ENCODE measurements at places on chromosomes 12 and 14.

GRCh38 chr14:99603471-99604277, at the start of gene CCDC85C:
Gene CCDC85C (minus strand): TSS chr14:99604207. CDS start chr14:99603959, 248 bp downstream.
- DNase-seq: peak; percentile 64

DNA sequence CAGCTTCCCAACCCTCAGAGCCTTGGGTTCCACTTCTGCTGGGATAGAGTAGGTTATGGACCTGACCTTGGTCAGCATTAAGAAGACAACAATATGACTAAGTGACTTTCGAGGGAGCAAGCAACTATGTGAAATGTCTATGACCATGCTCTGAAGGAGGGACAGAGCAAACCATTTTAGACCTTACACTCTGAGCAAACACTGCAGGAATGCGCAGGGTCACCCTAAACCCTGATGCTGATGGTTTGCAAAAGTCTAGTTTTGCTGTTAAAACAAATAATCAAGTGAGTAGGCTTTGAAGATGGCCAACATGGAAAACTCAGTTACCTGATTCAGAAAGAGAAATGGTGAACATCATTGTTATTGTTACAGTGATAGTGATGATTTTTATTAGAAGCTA, 8.7 kb downstream of the ZCCHC8 start:
- DNase-seq: no peak

DNA sequence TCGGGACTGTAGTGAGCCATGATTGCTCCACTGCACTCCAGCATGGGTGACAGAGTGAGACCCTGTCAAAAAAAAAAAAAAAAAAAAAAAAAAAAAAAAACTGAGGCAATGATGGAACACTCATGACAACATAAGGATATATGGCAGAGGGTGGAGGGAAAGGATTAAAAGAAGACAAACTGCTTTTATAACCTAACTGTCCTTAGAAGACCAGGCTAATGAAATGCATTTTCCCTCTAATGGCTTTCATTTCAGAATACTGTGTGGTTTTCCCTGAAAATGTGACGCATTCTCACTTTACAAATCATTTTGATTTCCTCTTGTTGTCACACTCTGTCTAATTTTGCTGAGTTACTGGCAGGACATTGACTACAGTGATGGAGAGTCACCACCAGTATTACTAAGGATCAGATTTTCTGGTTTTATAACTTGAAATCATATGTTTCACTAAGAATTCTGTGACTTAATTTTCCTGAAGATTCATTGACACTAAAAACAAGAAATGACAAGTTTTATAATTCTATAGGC, 137.6 kb upstream of the SSTR1 start:
- DNase-seq: no peak

- no peak for DNase-seq
Measured at GRCh38 chr12:12626471-12626870, 14.8 kb downstream of the CREBL2 start.

DNA sequence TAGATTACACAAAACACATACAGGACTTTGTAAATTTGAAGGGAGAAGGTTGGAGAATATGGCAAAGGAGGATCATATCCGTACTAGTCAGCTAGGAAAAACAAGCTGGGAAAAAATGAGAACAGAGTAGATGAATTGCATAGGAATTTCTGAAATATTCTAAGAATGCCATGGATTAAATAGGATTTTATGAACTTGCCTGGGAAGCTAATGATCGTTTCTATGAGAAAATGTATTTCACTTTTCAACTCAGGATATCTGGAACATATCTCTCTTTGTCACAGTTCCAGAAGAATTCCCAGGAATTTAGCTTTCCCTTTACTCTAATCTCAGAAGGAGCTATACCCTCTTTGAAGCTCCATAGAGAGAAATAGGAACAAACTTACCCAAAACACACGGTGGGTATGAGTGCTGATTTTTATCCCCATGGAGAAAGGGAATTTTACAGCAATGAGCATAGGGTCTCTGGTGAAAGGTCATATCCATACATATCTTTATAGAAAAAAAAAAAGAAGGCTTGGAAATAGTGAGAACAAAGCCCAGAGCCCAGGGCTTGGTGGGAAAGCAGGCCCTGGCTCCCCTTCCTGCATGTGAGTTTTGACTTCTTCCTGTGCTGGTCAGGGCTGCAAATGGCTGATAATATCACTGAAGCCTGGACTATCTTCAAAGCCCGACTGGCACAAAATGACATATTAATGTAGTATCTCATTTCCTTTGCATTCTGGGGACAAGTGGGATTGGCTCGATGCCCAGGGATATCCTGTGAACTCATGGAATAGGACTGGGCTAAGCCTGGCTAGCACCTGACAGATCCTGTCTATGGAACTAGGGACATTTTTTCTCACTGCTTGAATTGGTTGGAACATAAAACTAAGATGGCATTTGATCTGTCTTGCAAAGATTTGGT, 136.3 kb downstream of the AEBP2 start:
- DNase-seq: peak; percentile 73

- DNase-seq: no peak
Measured at GRCh38 chr14:97164021-97164420, 366.8 kb downstream of the VRK1 start.

DNA sequence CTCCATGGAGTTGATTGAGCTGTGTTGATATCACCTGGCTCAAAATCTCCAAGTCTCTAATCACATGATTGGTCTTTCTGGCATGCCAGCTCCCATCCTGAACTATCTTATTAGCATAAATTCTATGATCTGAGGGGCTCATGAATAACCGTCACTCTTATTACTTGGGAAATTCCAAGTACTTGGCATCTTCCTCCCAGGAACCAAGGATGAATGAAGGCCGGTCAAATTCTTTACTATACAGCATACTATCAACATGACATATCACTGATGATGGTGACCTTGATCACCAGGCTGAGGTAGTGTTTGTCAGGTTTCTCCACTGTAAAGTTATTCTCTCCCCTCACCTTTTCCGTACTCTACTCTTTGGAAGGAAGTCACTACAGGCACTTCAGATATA, 16.4 kb upstream of the NUBPL start:
- DNase-seq: no peak

DNA sequence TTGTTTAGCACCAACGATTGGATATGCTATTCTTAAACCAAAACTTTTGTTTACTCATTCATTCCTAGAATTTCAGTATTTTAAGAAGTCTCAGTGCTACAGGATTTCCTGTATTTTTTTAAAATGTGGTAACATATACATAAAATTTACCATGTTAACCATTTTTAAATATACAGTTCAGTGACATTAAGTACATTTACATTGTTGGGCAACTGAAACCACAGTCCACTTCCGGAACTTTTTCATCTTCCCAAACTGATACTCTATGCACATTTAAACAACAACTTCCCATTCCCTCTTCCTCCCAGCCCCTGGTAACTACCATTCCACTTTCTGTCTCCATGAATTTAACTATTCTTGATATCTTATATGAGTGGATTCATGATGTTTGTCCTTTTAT, 30.3 kb downstream of the PDE3A start:
- DNase-seq: peak; percentile 55

DNA sequence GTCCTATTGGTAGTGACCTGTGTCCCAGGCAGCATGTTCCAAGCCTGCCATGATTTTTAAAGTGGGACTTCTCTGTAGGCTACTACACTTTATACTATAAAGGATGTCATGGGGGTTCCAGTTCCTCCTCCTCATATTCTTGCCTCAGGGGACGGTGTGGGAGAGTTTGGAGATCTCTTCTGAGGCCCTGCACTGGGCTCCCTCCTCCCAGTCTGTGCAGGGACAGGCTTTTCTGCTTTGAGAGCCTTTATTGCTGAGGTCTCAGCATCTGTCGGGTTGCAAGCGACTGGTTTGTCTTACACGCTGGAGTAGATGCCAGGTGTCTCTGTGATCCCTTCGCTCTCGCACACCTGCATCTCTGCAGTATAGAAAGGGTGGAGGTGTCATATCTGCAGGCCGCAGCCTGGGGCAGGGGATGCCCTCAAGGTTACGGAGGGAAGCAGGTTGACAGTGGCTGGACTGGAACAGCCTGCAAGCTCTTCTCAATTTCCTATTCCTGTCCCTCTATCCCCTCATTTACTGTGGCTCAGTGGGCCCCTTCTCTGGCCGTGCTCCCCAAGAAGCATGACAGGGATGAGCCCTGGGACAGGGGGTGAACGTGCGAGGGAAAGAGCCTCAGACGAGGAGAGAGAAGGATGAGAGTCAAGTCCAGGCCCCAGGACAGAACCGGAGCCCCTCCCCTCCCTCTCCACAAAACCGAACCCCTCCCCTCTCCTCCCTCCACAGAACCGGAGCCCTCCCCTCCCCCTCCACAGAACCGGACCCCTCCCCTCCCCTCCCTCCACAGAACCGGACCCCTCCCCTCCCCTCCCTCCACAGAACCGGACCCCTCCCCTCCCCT, 51.3 kb downstream of the SLC6A12 start:
- DNase-seq: no peak

DNA sequence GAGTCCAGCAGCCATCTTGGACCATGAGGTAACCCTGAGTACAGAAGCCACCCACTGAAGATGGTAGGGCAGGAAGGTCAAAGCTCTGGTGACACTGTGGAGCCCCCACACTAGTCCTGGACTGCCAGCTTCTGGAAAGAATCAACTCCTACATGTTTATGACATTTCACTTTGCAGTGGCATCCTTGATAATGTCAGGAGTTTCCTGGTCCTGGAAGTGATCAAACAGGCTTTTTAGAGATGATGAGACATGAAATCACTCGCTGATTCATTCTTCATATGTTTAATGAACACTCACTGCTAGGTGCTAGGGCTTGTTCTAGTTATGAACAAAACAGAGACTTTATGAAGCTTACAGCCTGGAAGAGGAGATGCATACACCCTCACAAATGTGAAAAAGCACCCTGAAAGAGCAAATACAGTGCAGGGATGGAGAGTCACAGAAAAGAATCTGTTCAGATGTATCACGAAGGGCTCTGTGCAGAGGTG, 15.8 kb upstream of the HNF1A start:
- no peak for DNase-seq

DNA sequence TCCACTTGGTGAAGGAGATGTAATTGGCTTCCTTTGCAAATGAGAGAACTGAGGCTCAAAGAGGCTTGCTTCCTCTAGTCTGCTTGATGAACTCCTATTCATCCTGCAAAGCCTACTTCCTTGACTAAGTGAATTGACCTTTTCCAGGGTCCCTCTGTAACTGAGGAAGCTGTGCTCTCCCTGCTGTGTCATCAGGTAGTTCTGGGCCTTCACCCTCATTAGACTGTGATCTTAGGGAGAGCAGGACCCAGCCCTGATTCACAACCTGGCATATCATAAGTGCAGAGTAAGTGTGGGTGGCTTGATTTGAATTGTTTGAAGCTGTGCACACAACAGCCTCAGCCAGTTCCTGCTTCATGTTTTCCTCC, 16.3 kb downstream of the ASB2 start:
- DNase-seq: no peak

DNA sequence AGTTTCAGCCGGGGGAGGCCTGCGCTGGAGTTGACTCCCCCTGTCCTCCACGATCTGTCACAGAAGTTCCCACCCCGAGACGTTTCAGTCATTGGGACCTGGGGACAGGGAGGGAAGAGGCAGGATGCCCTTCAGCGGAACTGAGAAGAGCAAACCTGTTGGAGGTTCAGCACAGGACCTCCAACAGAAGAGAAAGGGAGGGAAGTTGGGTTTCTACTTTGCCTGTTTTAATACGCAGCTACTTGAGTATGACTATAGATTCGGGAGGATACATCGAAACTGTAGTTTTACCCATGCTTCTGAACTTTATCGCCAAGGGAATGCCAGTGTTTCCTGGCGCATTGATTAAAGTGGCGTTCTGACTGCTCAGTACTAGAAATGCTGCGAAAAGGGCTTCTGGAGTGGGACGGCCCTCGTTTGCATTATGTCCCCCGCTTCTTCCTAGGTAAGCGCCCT, 2.3 kb upstream of the DUSP6 start:
- peak; percentile 51 for DNase-seq

- no peak for DNase-seq
Measured at GRCh38 chr12:51974646-51975045, 23.1 kb downstream of the ACVR1B start.

GRCh38 chr12:51847643-51848325, 734 bp downstream of the FIGNL2 start:
- DNase-seq: no peak

DNA sequence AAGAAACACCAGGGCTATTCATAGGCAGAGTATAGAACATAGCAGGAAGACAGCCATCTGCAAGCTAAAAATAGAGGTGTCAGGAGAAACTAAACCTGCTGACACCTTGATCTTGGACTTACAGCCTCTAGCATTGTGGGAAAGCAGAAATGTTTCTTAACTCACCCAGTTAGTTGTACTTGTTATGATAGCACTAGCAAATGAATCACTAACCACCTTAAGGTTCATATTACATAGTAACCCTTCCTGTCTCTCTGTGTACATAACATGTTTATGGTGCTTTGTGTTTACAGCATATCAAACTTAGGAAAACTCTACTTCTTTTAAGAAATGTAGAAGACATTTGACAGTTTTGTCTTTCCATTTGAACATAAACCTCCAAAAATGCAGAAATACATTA, 1031.3 kb downstream of the FSCB start:
- DNase-seq: no peak

DNA sequence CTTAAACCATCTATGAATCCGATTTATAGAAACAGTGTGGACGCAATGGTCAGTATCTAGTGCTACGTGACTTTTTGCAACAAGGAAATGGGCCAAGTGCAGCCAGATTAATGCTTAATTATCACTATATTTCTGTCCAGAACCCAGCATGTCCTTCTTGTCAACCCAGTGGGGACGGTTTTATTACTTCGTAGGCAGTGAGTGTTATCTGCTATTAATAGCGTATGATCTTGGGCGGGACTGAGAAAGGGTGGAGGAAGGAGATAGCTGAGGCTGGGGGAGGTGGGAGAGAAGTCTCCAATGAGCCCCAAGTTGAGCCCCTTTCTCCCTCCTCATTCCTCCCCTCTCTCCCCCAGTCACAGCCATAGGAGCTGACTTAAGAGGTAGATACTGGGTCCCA, 59.7 kb upstream of the FAM222A start:
- DNase-seq: no peak

DNA sequence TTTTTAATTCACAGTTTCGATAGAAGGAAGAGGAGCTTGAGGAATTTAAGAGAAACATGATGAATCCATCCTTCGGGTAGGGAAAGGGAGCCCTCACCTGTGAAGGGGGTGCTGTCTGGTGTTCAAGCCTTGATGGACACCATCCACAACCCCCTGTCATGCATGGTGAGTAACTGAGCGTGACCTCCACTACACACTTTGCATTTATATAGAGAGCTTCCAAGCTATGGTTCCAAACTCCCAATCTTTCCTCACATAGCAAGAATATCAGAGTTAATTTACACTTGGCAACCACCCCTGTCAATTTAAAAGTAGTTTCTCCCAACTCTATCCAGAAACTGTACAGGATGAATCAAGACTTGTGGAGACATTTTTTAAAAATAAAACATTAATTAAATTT, 13.1 kb upstream of the NID2 start:
- DNase-seq: no peak

- DNase-seq: no peak
Measured at GRCh38 chr14:74519316-74520074, 25.9 kb downstream of the ISCA2 start.

GRCh38 chr14:101361044-101361443, 200.3 kb upstream of the DIO3 start:
- no peak for DNase-seq

GRCh38 chr14:55285048-55285652, 13.9 kb downstream of the FBXO34 start:
- DNase-seq: no peak

GRCh38 chr12:124410354-124411175, 115.7 kb downstream of the RFLNA start:
- DNase-seq: no peak

Data from common myeloid progenitor, CD34-positive (primary cell).